ENCODE measurements at places on chromosomes 3 and 15.

DNA sequence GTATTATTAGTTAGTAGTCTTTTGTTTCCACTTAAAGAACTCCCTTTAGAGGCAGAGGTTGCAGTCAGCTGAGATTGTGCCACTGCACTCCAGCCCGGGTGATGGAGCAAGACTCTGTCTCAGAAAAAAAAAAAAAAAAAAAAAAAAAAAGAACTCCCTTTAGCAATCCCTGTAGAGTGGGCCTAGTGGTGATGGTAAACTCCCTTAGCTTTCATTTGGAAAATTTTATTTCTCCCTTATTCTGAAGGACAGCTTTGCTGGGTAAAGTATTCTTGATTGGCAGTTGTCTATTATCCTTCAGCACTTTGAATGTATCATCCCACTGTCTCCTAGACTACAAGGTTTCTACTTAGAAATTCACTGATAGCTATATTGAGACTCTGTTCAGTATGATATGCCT is 46.0 kb downstream of the RPL39L start:
- DNase-seq: no peak

DNA sequence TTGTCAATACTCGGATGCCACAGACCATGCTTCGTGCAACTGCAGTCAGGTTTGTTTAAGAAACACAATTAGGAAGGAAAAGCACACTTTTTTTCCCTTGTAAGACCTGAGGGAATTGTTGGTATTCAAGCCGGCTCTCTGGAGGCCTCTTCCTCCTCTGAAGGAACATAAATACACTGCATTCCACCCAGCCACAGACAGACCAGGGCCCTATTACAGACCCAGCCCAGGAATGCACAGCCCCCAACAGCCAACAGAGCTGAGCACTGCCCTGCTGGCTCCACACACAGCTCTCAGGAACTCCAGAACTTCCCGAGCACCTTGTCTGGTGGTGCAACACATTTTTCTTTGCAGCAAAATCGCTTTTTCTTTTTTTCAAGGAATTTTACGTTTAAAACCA is 488.7 kb upstream of the PROK2 start:
- no peak for DNase-seq

DNA sequence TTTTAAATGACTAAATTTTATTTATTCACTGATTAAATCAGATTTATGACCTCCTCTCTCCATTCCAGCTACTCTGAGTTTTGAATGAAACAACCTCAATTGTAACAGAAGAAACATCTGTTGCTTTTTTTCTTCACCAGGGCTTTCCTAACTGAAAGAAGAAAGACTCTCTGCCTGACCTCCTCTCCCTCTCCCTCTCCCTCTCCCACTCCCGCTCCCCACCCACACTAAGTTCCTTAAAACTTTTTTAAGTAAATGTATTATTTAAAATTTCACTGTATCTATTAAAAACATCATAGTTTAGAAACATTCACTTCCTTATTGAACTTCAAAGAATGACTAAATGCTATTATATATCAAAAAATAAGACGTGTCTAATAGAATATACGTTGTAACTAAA is 122.0 kb downstream of the TFDP2 start:
- DNase-seq: peak; percentile 45

DNA sequence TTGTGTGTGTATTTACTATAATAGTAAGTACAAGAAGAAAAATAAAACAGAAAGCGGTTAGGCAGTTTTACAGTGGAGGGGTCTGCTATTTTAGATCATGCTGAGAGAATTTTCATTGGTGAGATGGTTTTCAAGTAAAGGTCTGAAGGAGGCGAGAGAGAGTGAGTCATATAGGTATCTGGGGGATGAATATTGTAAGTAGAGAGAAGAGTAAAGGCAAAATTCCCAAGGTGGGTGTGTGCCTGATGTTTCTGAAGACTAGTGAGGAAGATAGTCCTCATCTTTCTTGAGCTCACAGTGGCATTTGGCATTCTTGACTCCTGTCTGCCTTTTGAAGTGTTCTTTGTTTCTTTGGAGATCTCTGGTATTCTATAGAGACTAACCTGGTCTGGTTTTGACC is 38.6 kb downstream of the CRYBG3 start:
- DNase-seq: no peak

- DNase-seq: no peak
These were observed 114.6 kb downstream of the SEMA5B start for GRCh38 chr3:122912772-122913538.

- DNase-seq: no peak
These were observed 123.8 kb downstream of the TIGIT start for GRCh38 chr3:114417675-114418074.

GRCh38 chr3:172129850-172130716 is 90.7 kb downstream of the FNDC3B start:
- peak; percentile 99 for DNase-seq

GRCh38 chr15:85910834-85911233 is 116.1 kb upstream of the KLHL25 start:
- DNase-seq: no peak

- DNase-seq: no peak
These were observed 20.8 kb downstream of the LYSMD4 start for GRCh38 chr15:99712415-99712814.

DNA sequence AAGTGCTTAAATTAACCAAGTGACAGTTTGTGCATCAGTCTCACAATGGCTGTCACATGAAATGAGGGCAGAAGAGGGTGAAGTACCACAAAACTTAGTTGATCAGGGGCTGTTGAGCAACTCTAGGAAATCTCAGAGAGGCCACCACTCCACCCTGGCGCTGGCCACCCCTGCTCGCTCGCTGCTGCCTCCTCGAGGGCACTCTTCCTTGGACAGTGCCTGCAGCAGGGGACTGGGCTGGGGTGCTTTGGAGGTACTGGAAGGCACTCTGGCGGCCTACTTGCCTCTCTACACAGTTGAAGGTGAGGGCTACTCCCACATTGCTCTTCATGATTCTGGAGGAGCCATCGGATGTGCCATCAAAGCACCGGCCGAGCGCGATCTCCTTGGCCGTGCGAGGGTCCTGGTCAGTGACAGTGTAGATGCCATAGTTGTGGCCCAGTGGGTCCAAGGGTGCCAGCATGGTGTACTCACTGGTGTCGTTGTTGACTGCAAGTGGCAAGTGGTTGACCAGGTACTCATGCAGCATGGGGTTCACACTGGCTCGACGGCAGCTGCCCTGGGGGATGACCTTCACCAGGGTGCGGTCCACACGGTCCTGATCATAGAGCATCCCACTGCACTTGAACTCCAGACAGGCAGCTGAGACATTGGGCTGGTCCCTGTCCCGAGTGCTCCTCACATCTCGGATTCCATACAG is 11.6 kb upstream of the CLPX start:
- no peak for DNase-seq

- peak; percentile 25 for DNase-seq
These were observed 438.9 kb downstream of the RAP2B start for GRCh38 chr3:153600896-153601295.

DNA sequence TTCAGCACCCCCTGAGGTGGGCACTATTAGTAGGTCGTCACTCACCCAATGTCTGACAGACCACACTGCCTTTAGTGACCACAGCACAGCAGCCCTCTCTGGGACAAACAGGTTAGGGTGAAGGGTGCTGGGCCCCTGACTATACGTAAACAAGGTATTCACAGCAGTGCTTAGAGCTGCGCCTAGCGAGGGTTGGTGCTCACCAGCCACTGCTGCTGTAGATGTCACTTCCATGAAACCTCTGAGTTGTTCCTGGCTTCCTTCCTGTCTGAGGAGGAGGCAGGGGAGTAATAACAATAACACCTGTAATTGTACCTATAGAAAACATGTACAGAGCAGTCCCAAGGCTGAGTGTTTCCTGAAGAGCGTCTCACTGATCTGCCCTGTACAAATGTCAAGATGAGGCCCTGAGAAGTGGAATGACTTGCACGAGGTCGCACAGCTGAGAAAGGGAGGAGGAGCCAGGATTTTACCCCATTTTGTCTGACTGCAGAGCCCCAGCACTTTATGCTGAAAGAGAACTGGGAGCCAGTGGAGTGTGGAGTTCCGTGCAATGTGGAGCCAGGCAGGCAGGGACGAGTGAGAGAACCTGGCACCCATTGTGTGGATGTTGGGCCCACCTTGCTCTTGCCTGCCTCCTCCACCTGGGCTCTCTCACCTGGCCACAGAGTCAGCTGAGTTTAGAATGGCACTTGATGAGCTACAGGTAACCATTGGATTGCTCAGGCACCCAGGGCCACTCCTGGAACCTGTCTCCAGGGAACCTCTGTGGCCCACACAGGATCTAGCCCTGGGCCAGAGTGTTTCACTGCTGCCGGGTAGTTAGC is 93.8 kb downstream of the DNAJB8 start:
- no peak for DNase-seq

- DNase-seq: no peak
These were observed 12.9 kb downstream of the EIF2AK4 start for GRCh38 chr15:39946862-39947261.

DNA sequence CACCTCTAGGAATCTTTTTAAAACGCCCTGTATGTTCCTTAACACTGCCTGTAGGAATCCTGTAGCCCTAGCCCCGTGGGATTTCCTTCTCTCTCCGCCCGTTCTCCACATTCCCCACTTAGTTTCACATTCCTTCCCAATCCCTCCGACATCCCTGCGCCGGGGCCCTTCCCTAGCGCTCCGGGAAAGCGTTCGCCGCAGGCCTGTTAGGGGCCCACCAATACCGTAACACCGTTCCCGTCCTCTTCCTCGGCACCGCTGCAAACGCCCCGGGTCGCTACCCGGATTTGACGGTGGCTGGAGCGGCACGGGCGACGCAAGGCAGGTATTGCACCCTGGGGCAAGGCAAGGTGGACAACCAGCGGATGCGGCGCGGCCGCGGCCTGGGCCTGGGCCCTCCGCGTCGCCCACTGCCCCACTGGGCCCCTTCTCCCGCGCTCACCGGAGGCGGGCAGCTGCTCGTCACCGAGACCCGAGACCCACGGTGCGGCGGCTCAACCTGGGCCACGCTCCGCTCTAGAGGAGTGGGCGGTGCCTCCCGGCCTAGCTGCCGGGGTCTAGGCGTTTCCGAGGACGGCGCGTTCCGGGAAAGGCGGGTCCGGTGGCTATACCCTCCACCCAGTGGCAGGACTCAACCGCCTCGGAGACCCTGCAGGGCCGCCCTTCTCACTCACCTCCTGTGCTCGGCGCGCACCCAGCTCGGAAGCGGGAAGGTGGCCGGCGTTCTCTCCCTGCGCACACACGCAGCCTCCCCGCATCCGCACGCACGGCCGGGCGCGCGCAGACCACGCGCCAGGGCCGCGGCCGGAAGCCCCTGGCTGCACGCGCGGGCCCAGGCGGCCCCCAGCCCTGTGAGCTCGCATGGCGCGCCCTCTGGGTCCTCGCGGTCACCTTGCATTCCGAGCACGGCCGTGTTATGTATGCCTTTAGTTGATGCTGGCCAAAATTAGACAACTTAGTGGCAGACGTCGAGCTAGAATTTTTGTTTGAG is at the start of gene B3GALNT1:
B3GALNT1 (minus strand) TSS at position 789 of the 991 bp plus-strand sequence. CDS start 18,595 bp downstream, outside the sequence.
- DNase-seq: no peak

DNA sequence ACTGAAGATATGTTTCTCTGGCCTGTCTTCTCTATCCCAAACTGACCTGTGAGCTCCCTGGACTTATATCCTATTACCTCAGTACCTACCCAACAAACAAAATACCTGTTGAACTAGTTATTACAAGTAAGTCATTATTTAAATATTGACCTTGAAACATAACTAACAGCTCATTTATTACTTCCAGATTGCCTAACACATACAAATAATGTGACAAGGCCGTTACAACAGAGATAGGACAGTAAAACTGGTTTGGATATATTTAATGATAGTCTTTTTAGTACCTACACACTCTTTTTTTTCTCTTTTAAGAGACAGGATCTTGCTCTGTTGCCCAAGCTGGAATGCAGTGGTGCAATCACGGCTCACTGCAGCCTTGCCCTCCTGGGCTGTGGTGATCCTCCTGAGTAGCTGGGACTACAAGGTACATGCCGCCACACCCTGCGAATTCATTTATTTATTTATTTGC is 145.0 kb downstream of the ADAM10 start:
- no peak for DNase-seq

GRCh38 chr3:122004991-122005565 is 17.0 kb downstream of the ILDR1 start:
- no peak for DNase-seq

GRCh38 chr15:63135804-63136203 is 14.1 kb downstream of the LACTB start:
- peak; percentile 53 for DNase-seq

DNA sequence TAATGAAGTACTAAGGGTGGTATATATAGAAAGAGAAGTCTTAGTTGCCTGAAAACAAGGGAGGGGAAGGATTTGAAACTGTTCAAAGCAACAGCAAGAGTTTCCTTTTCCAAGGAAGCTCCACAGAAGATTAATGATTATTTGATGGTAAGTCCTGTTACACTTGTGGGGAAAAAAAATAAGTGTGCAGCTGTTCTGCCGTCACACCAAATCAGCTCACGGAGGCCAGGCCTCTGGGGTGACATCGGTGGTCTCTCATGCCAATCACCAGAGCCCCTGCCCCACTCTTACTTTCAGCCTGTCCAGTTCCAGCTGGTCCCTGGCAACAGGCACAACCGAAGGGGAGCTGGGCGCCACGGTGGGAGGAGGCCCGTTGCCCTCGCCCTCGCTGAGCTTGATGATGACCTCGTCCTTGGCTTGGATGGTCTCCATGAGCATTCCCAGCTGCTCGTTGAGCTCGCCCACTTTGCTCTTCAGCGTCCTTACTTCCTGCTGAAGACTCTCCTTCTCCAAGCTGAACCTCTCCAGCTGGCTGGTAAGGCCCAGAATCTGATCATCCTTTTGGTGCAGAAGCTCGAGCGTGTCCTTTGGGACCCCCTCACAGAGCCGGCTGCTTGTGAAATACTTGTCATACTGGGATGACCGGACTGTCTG is 53.5 kb downstream of the TBC1D2B start:
- DNase-seq: no peak

- DNase-seq: no peak
These were observed 14.8 kb upstream of the RBP2 start for GRCh38 chr3:139491027-139491700.

DNA sequence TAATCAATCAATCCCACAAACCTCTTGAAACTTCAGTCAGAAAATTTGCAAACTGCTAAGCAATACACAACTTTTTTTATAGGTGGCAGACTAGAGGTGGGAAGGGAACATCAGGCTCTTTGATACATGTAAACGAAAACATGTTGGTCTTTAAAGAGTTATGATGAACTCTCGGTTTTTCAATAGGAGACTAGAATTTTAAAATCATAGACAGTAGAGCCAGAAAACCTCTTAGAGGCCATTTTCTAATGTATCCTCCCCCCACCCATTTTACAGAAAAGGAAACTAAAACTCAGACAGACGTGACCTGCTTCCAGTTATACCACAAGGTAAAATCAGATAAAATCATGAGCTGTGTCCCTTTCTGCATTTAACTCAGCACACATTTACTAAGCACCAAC is 179.1 kb upstream of the LPP start:
- DNase-seq: no peak

DNA sequence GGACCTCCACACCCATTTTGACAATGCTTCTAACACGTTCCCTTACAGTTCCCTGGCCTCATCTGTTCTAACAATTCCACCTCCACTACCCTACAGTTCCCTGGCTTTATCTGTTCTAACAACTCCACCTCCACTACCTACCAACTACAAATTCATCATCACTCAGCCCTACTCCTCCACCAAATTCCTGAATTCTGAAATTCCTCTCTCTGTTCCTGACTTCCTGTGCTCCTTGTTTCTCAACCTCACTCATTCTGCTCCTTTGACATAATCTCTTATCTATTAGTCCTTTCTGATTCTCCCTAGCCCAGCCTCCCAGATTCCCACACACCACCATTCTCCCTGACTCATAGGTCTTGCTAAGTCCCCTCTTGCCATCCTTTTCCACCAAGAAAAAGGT is 22.5 kb downstream of the UPK1B start:
- DNase-seq: no peak

Data from AML-193 (cell line).